ENCODE measurements at places on chromosomes 5 and 9.

DNA sequence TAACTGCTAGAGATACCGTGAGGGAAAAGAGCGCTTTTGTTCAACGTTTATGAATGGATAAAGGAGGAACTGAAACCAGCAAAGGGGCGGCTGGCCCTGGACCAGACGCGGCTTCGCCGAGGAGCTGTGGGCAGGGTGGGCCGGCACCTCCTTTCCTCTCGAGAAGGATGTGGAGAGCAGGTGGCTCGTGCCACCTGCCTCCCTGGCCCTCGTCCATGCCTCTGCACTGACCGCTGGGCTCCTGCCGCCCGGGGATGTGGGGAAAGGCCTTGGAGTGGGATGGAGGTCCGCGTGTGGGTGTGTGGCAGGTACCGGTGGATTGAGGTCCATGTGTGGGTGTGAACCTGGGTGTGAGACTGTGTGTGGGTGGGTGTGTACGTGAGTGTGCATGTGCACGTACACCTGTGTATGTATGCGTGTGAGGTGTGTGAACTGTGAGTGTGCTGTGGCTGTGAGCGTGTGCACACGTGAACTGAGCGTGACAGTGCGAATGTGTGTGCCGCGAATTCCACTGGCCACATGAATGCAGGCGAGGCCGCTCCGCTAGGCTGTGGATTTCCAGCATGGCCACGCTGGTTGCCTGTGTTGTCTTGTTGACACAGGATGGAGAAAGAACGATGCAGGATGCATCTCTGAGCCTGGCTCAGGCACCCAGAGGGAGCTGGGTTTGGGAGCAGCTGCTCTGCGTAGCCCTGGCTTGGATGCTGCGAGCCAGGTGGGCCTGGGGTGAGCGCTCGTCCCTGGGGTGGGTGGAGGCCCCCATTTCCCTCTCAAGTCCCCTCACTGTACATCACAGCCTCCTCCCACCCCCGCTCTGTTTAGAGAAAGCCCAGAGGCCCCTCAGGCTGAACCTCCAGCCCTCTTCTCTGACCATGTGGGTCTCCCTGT, 4.4 kb upstream of the CEP72 start:
- DNase-seq, result no peak

GRCh38 chr5:77437194-77437593, 54.9 kb downstream of the WDR41 start:
- DNase-seq, result no peak

GRCh38 chr9:21505425-21506179, 23.5 kb upstream of the IFNE start:
- no peak for DNase-seq

DNA sequence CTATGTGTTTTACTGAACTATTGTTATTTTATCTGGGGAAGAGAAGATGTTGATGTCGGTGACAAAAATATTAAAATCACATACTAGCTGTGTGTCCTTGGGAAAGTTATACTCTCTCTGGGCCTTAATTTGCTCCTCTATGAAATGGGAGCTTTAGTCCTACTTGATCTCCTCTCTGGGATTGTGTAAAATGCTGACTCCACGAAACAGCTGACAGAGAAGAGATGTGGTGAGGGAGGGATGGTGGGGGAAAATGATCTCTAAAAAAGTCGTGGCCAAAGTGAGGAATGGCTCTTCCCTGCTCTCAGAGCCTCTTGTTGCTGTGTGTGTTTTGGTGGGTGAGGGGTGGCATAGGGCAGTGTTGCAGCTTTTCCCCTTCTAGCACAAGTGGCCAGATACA, 173.7 kb downstream of the MELK start:
- DNase-seq, result no peak

- DNase-seq, result no peak
Measured at GRCh38 chr5:103315455-103315854, 56.9 kb downstream of the MACIR start.

DNA sequence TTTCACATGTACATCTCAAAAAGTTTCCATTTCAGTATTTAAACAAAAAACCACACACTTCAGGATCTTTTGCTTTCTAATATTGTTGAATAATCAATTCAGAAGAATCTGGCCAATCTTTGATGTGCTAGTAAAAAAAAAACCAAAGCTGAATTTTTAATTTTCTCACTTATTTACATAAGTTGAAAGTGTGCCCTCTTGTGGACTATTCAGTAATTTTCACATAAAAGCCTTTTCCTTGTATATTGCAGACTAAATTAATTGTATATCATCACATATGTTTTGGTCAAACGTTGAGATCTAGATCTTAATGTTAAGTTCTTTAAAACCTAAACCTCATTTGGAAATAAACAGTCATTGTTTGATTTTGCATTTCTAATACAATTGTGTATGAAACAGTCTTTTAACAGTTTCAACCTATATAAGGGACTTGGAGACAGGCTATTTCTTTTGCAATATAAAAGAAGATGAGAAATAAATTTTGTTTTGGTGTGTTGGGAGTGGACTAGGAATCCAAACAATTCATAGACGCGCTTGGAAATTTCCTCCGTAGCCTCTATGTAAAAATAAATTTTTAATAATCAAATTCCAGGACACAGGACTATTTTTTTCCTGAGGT, 68.1 kb downstream of the NIPBL start:
- no peak for DNase-seq

DNA sequence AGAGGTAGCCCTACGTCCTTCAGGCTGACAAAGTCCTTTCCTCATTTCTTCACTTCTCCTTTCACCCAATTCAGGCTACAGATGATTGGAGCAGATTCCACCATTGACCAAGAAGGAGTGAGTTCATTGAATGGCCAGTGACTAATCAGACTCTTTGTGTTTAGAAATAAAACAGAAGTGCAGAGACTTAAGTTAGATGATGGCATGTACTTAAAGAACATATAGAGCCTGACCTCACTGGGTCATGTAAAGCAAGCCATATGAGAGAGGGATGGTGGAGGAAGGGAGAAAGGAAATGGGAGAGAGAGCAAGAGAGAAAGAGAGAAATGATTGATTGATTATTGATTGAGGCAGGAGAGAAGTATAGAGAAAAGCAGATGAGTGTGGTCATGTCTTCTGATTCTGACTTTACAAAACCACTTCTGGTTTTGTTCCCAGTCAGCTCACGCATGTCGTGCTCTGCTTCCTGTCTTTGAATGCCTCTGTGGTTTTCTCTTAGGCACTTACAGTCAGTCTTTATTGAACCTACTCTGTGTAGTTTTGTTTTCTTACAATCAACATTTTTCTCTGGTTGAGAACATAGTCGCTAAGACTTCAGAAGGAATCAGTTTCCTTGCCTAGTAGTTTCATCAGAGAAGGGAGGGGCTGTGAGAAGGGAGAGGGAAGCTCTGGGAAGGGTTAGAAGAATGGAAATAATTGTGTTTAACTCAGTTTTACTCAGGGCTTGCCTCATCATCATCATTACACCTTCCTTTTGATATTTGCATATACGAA, 149.2 kb upstream of the KLF9 start:
- peak; percentile 80 for DNase-seq

GRCh38 chr9:95822583-95823431, 52.7 kb upstream of the ERCC6L2 start:
- peak; percentile 78 for DNase-seq

- no peak for DNase-seq
Measured at GRCh38 chr9:106930477-106930876, 67.5 kb downstream of the ZNF462 start.

- DNase-seq, result no peak
Measured at GRCh38 chr5:109830955-109831502, 141.3 kb downstream of the MAN2A1 start.

GRCh38 chr9:73118286-73118685, 33.4 kb upstream of the ANXA1 start:
- DNase-seq, result no peak

GRCh38 chr5:153883854-153884611, 154.7 kb downstream of the FAM114A2 start:
- peak; percentile 57 for DNase-seq

DNA sequence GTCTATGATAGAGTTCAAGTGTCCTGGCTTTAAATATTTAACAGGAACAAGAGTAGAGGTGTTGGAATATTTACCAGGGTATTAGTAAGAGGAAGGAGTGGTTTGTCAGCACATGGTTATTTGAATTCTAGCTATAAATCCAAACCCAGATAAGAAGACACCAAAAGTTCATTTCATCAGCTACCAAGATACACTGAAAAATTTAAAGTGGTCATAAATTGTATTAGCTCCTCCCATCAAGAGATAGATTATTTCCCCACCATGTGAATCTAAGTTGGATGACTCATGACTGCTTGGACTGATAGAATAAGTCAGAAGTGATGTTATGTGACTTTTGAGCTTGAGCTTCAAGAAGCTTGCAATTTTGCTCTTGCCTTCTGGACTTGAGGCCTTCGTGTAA, 72.1 kb upstream of the GRAMD2B start:
- no peak for DNase-seq

Measured in AG04449 (cell line).